GM12865 (cell line): ENCODE measurements at places on chromosomes 7 and 10.
A peak's percentile ranks its signal among the peaks of the same experiment; 100 is the strongest.

GRCh38 chr7:73828107-73828803 lies 2.5 kb upstream of the CLDN4 start:
- no peak for DNase-seq

DNA sequence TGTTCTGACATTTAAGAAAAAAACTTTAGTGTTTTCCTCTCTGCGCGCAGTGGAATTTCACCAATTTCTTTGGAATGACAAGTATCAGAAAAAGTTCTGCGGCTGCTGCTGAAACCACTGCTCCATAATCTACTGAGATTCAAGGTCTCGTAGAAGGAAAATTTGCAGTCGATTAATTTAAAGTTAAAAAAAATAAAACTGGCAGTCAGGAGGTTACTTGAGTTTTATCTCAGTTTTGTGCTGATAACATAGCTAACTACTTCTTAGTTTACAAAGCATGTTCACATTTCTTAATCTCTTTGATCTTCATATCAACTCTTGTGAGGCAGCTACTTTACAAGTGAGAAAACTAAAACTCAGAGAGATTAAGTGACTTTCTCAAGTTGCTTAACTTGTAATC lies 18.2 kb upstream of the CALD1 start:
- no peak for DNase-seq

DNA sequence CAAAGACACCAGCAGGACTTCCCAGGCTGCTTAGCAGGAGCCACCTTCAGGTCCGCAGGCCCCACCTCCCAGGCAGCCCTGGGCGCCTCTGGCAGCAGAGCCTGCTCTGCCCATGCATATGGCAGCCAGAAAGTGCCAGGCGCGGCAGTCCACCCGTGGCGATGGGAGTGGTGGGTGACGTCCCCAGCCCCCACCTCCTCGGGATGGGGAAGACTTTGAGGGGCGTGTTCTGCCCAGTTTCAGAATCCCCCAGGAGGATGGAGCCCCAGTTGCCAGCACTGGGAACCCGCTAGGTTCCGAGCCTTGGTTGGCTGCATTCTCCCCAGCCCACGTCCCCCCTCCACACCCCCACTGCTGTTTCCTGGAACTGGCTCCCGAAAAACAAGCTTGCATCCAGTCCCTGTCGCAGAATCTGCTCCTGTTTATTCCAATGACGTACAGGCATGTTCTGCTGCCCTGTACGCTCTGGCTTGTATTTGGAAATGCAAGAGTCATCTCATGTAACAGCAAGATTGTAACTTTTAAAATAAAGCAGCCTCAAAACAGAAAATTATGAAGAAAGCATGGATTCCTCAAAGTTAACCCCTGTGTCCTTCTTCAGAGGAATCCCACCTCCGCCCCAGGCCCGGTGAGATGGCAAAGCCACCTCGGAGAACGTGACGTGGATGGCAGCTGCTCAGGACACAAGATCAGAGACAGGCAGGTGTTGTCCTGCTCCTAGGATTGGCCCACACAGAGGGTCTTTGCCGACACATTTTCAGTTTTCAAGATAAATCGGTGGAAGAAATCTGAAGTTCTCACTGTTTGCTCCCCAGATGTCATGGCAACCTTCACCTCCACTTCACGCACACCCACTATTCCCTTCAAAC lies 87.8 kb upstream of the PPP2R2D start:
- no peak for DNase-seq

- DNase-seq = peak; percentile 61
These were observed 76.1 kb upstream of the CPXM2 start for GRCh38 chr10:123967626-123968243.

- peak; percentile 15 for DNase-seq
These were observed 52.9 kb downstream of the ELMO1 start for GRCh38 chr7:37395618-37396259.

GRCh38 chr10:112361951-112362751 lies 11.8 kb upstream of the ACSL5 start:
- no peak for DNase-seq

DNA sequence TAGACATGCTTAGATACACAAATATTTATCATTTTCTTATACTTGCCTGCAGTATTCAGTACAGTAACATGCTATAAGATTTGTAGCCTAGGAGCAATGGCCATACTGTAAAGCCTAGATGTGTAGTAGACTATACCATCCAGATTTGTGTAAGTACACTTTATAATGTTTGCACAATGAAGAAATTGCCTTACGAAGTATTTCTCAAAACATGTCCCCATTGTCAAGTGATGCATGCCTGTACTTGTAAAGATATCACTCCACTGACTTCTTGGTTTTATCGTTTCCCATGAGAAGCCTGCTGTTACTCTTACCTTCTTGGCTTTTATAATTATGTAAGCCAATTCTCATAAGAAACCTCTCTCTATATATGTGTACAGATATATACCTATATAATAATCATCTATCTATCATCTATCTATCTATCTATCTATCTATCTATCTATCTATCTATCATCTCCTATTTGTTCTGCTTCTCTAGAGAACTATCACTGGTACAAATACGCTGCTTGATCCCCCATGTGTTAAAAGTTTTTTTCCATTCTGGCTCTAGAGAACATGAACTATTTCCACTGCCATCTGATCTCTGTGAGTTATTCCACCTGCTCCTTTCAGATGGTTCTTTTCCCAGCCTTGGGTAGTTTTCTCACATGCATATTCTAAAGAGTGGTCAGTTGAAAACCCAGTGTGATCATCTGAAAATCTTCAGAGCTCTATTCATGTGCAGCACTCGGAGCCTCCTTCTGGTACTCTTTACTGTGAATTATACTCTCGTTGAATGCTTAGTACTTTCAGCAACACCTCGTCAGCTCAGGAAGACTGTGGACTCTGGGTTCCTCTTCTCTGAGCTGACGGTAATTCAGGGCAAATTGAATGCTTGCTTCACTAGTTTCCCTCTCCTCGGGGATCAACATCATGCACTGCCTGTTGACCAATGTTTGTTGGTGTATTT lies 14.5 kb upstream of the VCL start:
- no peak for DNase-seq

DNA sequence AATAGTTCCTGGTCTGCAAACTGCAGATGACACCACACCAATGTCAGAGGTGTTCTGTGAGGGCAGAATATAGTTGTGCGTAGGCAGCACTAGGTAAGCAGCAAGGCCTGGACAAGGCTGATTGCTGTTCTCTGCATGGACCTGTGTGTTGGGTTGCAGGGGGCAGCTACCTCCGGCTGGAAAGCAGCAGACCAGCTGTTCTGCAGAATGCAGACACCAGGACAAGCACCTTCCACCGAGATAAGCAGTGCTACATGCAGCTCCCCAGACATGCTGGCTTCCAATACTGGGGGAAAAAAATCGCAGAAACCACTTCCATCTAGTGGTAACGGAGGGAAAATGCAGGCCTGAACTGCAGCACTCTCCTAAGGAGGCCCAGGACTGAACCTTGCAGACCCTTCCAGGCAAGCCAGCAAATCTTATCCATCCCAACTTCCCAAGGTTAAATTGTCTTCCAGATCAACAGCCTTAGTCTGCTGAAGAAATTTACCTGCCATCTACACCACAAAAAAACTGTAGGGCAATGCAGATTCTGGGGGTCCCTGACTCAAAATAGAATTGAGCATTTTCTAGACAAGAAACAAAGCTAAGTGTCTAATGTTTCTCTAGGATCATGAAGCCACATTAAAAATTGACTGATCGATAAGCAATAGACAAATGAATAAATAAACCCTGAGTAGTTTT lies 50.5 kb upstream of the COBL start:
- peak; percentile 36 for DNase-seq

DNA sequence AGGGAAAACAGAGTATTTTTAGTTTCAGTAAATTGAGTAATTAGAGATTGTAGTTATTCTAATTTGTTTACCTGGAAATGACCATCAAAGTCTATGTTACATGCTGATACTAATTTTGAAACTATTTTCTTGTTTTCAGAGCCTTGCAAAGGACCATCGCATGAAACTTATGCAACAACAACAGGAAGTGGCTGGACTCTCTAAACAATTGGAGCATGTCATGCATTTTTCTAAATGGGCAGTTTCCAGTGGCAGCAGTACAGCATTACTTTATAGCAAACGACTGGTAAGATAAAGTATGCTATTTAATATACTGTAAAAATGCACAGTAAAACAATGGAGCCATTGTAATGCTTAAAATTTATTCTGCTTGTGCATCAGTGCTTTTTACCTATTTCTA lies 78.5 kb downstream of the TRIM24 start:
- DNase-seq = peak; percentile 68

GRCh38 chr10:12419262-12419847 lies 70.0 kb downstream of the CAMK1D start:
- peak; percentile 26 for DNase-seq

GRCh38 chr10:87092861-87093631 lies 1.6 kb downstream of the GLUD1 start:
- peak; percentile 54 for DNase-seq

DNA sequence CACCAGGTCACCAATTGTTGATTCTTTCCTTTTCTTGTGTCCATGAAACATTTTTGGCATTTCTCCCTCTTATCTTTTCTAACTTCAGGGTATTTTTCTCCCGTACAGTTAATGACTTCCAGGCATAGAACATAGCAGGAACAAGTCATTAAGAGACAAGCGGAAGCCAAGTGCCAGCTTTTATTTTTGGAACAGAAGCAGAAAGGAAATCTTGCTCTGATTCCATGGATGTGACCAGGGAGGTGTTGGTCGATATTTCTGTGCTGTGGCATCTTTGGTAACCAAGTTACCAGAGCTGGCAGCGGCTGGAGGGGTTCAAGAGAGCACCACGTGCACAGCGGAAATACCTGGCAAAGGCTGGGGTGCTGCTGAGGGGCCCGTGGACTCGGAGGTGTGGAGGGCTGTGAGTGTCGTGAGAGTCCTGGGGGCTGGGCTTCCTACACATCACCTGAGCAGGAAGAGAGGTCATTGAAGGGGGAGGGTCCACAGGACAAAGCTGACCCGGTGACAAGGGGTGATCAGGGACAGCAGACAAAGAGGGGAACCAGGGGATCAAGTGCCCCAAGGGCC lies 1.8 kb downstream of the LLCFC1 start:
- DNase-seq = no peak

GRCh38 chr7:139613971-139614411 lies 90.5 kb downstream of the CLEC2L start:
- DNase-seq = no peak

DNA sequence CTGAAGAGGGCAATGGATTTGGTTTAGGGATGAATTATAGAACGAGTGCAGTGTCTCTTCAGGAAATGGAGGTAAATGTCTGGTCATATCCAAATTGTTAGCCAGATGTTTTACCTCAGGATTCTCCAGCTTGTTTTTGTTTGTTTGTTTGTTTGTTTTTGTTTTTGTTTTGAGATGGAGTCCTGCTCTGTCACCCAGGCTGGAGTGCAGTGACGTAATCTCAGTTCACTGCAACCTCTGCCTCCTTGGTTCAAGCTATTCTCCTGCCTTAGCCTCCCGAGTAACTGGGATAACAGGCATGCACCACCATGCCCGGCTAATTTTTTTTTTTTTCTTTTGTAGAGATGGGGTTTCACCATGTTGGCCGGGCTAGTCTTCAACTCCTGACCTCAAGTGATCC lies 6.9 kb downstream of the C10orf120 start:
- DNase-seq = no peak

DNA sequence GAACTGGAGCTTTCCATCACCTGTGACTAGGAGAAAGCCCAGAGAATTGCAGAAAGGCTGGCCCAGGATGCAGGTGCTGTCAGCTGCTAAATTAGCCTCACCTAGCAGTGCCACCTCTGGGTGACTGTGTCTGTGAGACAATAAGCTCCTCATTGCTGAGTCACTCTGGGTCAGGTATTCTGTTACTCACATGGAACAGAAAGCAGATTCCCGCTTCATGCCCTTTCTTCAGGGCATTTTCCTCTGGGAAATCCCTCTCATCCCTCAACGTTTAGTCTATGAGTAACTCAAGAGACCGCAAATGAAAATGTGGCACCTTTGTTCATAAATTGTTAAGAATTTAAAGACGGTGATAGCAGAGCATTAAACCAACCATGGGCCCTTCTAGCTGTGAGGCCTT lies 184.0 kb downstream of the ADAM12 start:
- DNase-seq = no peak

DNA sequence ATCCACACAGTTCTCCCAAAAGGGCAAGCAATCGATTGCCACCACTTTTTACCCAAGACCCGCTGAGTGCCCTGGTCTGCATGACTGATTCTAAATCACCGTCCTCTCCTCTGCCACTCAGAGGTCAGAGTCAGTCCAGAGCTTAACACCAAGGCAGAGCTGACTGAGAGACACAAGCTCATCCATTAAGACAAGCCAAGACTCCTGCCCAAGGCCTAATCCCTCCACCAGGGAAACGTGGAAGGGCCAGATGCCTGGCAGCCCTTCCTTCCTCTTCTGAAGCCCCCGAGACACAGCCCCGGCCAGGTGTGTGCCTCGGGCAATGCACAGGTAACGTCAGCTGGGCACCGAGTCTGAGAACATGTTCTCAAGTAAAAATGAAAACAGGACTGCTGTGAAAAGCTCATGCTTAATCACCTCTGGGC lies 51.7 kb downstream of the DIP2C start:
- DNase-seq = no peak

DNA sequence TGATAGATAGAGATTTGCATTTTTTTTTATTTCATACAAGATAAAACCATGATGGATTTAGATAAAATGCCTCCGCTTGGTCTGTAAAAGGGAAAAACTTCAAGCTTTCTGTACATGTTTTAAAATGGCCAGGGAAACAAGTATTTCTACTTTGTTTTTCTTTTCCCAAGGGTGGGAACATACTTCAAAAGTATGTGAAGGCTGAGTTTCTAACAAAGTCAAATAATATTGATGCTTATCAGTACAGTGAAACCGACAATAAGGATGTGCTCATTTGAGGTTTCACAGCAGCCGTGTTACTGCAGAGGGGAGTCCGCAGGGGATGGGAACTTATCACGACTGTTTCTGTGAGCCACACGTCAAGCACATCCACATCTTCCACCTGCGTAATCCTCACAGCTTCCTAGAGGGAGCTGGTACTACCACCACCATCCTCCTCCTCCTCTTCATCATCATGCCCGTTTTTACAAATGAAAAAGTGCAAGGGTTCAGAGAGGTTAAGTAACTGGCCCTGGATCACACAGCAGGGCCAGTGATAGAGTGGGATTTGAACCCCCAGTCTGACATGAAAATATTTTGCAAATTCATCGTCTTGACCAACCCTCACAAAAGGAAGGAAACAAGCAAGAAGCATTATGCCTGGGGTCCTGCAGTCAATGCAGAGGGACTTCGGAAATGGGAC lies 94.3 kb downstream of the GPR26 start:
- no peak for DNase-seq

GRCh38 chr10:62511656-62512055 lies 137.5 kb downstream of the ZNF365 start:
- peak; percentile 9 for DNase-seq

DNA sequence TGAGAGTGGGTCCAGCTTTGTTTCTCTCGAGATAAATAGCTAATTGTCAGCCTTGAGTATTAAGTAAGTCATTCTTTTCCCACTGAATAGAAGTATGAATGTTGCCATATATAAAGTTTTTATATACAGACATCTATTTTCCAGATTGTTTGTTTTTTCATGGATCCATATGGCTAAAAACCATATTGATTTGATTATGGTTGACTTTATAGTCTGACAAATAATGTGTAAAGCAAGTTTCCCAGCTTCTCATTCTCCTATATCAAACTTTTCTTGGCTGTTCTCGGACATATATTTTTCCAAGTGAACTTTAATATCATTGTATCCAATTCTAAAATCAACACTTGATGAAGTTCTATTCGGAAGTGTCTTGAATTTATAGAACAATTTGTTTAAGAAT lies 352.4 kb upstream of the MEOX2 start:
- DNase-seq = no peak

- no peak for DNase-seq
These were observed 272.5 kb downstream of the NEBL start for GRCh38 chr10:20624642-20625041.

GRCh38 chr10:35448687-35449662 lies 112.7 kb downstream of the CCNY start:
- no peak for DNase-seq
